ENCODE measurements at places on chromosomes 12 and 14. TPM values are rescaled to one million over a fixed set of nuclear protein-coding genes. Genes with fewer than 3 reads are reported as not detected.

DNA sequence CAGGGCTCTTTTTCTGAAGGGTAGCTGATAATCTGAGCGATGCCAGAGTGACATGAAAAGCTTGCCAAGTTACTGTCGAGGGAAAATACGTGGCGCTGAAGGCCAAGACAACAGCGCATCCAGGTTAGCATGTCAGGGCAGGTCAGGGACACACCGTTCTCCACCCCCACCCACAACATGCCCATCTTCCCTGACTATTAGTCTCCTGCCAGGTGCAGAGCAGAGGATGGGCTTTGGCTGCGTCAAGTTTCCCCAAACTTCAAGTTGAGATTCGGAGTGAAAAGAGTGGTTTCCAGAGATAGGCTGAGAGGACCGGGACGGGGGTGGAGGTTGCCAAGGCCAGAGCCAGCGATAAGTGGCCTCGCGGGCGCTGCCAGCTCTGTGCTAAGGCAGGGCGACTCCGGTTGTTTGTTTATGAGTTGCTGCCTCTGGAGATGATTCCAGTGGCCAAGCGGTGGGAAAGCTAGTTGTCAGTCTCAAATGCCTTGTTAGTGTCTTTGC lies 1.7 kb downstream of the TRHDE start:
- H3K4me3 ChIP-seq, result peak overlapping the region; percentile 92
- no peaks in the 10 kb centered on the region for H3K27me3 ChIP-seq
- peak overlapping the region; percentile 73 for H3K27ac ChIP-seq
- H3K36me3 ChIP-seq, result peaks cover 75% of the 10 kb centered on the region

Gene PSMD9
- 68.3 TPM for total RNA-seq

DNA sequence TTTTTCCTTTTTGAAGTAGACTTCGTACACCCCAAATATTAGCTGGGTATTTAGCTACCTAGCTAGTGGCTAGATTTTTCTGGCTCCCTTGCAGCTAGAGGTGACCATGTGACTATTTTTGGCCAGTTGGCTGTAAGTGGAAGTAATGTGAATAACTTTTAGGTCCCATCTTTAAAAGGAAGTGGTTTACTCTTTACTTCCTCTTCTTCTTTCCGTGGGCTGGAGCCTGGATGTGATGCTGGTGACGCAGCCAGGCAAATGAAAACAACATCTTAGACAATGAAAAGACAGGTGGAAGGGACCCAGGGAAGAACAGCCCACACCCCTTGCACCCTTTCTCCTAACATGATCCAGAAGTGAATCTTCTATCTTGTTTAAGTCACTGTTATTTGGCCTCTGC lies 245.5 kb downstream of the ATP23 start:
- H3K36me3 ChIP-seq, result no peaks in the 10 kb centered on the region
- no peaks in the 10 kb centered on the region for H3K4me1 ChIP-seq
- no peaks in the 10 kb centered on the region for H3K27me3 ChIP-seq

GRCh38 chr12:76555231-76555767 lies 4.3 kb downstream of the OSBPL8 start:
- H3K27me3 ChIP-seq, result no peaks in the 10 kb centered on the region
- H3K4me3 ChIP-seq, result no peak overlapping the region
- no peak overlapping the region for H3K27ac ChIP-seq
- no peak for DNase-seq

Gene NUP107
- total RNA-seq, result 110 TPM

Gene KERA
- total RNA-seq, result not detected

GRCh38 chr14:69312608-69313007 lies 52.6 kb downstream of the GALNT16 start:
- H3K27me3 ChIP-seq, result peaks cover 9% of the 10 kb centered on the region
- no peak for DNase-seq
- H3K36me3 ChIP-seq, result no peaks in the 10 kb centered on the region

- no peak overlapping the region for H3K4me3 ChIP-seq
- H3K27me3 ChIP-seq, result peaks cover 12% of the 10 kb centered on the region
- H3K27ac ChIP-seq, result no peak overlapping the region
- peaks cover 13% of the 10 kb centered on the region for H3K4me1 ChIP-seq
- no peaks in the 10 kb centered on the region for H3K36me3 ChIP-seq
Measured at GRCh38 chr12:4005851-4006430, 132.7 kb upstream of the PARP11 start.

GRCh38 chr12:43795716-43796280 lies 10.3 kb downstream of the TWF1 start:
- H3K27me3 ChIP-seq, result no peaks in the 10 kb centered on the region
- no peaks in the 10 kb centered on the region for H3K4me1 ChIP-seq
- H3K4me3 ChIP-seq, result no peak overlapping the region

DNA sequence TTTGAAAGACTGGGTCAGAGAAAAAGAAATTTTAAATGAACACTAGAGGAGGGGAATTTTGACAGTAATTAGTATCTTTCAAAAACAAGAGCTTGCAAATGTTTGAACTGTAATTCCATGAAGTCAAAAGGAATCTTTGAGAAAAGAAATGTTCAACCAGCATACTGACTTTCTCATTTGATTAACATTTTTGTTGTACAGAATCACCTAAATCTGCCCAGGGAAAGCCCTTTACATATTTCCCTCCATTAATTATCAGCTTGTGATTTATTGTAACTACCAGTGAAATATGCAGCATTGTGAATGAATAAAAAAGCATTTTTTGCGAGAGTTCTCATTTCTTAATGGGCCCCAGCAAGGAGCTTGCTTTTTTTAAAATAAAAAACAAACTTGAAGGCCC lies 61.2 kb upstream of the CCDC91 start:
- no peak overlapping the region for H3K4me3 ChIP-seq
- no peaks in the 10 kb centered on the region for H3K27me3 ChIP-seq
- no peak overlapping the region for H3K27ac ChIP-seq
- no peaks in the 10 kb centered on the region for H3K36me3 ChIP-seq
- peaks cover 20% of the 10 kb centered on the region for H3K4me1 ChIP-seq

Gene RHEBL1
- total RNA-seq, result 2.0 TPM

- H3K36me3 ChIP-seq, result no peaks in the 10 kb centered on the region
- H3K27me3 ChIP-seq, result peaks cover 81% of the 10 kb centered on the region
- H3K27ac ChIP-seq, result no peak overlapping the region
- H3K4me3 ChIP-seq, result no peak overlapping the region
- H3K4me1 ChIP-seq, result no peaks in the 10 kb centered on the region
Measured at GRCh38 chr12:53688134-53688533, 12.3 kb upstream of the ATP5MC2 start.

- DNase-seq, result no peak
- no peaks in the 10 kb centered on the region for H3K27me3 ChIP-seq
- H3K4me3 ChIP-seq, result no peak overlapping the region
- H3K27ac ChIP-seq, result peak overlapping the region; percentile 61
- no peaks in the 10 kb centered on the region for H3K36me3 ChIP-seq
Measured at GRCh38 chr12:92595663-92596062, 107.1 kb upstream of the PLEKHG7 start.

DNA sequence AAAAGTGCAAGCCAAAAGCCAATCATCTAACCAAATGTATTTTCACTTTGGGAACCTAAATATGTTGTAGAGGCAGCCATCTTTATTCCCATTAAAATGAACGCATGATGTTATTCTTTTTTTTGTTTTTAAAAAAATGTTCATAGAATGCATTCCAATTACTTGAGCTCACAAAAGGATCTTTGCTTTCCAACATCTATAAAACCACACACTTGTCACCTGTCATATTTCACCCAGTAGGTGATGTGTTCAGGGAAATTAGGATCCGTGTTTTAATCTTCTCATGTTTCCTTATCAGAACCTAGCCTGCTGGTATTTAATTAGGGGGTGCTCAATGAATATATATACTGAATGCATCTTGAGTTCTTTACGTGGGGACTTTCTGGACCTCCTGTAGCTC lies 13.6 kb downstream of the TTC8 start:
- H3K4me1 ChIP-seq, result peaks cover 7% of the 10 kb centered on the region
- no peaks in the 10 kb centered on the region for H3K36me3 ChIP-seq
- no peak overlapping the region for H3K4me3 ChIP-seq
- no peaks in the 10 kb centered on the region for H3K27me3 ChIP-seq

- peaks cover 68% of the 10 kb centered on the region for H3K4me1 ChIP-seq
- peak; percentile 34 for DNase-seq
- H3K4me3 ChIP-seq, result peak overlapping the region; percentile 0
- H3K36me3 ChIP-seq, result peaks cover 11% of the 10 kb centered on the region
- no peaks in the 10 kb centered on the region for H3K27me3 ChIP-seq
- H3K27ac ChIP-seq, result peak overlapping the region; percentile 20
Measured at GRCh38 chr14:55701638-55702037, 121.6 kb downstream of the KTN1 start.

All from Calu3 (cell line).